ENCODE measurements at places on chromosomes 5 and 9.

GRCh38 chr5:162990856-162991497 is 446.4 kb upstream of the CCNG1 start:
- DNase-seq: no peak

DNA sequence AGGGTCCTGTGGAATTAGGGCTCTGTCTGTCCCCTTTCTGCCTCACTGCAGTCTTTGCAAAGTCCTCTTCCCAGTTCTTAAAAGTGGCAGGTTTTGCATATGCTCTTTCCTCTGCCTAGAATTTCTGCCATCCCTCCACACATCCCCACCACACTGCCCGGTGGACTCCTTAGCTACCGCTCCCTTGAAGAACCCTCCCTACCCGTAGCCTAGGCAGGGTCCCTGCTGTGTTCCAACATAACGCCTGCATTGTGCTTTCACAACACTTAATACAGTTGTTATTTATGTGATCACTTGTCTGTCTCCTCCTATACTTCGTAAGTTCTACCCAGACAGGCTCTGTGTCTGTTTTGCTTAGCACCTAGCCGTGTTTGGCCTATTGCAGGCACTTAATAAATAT is 142.5 kb upstream of the DMRT1 start:
- no peak for DNase-seq

- DNase-seq: no peak
Observed at GRCh38 chr9:110068212-110068611, 139.7 kb downstream of the C9orf152 start.

DNA sequence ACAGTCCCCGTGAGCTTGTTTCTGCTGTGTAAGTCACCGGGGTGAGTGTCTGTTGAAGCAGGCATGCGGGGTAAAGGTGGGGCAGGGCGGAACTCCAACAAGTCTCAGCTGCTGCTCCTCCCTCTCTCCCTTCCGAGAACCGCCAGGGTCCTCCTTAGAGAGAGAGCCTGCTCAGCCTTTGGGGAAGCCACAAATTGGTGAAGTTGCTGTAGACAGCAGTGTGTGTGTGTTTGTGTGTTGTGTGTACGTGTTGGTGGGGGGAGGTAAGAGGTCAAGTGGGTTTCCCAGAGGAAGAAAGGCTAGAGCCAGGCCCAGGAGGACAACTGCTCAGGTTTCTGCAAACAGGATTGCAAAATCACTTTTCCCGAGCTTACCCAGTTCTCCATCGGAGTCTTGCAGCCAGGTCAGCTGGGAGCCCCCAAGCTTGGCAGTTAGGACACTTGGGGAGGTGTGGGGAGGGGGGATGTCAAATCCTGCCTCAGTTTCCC is 38.9 kb upstream of the DAB2IP start:
- DNase-seq: no peak

- no peak for DNase-seq
Observed at GRCh38 chr5:135328128-135328687, 70.8 kb downstream of the MACROH2A1 start.

DNA sequence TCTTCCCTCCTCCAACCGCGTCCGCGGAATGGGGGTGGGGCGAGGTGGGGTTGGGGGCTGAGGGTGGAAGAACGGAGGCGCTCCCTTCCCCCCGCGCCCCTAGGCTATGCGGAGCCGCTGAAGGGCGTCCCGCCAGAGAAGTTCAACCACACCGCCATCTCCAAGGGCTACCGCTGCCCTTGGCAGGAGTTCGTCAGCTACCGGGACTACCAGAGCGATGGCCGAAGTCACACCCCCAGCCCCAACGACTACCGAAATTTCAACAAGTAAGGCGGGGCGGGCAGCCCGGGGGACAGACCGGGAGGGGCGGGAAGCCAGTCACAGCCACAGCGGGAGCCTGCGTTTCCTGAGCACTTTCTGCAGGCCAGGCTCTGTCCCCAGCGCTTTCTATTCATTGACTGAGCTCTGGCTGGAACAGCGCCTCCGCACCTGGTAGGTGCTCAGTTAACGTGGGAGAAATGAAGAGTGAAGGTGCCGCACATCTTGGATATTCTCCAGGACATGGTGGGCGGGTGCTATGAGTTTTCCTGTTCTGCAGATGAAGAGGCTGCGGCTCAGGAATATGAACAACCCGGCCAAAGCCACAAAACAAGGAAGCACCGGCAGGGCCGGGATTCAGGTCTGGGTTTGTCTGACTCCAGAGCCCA is 11.3 kb downstream of the MYOZ3 start:
- DNase-seq: peak; percentile 64

DNA sequence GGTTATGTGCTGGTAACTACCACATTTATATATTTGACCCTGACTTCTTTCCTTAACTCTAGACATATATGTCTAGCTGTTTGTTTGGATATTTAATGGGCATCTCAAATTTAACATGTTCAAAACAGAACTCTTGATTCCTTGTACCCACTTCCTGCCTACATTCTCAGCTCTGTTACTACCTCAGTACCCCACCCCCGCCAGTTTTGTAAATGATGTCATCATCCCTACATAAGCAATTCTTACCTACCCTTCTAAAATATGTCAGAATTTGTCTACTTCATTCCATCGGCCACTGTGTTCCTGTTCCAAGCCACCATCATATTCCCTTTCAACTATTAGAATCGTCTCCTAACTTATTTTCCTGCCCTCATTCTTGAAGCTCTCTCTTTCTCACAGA is 4.8 kb downstream of the RAD50 start:
- DNase-seq: no peak

GRCh38 chr5:54956922-54957321 is 28.5 kb downstream of the ESM1 start:
- DNase-seq: no peak

- no peak for DNase-seq
Observed at GRCh38 chr9:110802416-110803035, 133.9 kb downstream of the MUSK start.

DNA sequence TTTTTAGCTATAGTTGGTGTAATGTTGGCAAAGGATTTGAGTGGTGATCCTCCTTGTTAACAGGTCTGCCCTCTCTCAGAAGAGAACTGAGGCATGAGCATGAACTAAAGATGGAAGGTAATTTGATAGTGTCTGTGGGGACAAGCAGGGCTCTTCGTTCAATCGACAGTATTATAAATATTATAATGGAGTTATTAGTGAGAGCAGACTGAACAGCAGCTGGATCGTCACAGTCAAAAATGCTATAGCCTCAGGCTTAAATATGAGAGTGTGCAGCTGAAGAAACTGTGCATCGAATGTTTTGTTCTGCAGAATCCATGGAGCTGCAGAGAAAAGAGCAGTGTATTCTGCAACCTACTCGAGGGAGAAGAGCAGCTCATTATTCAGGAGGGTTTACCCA is 757.3 kb downstream of the DNAH5 start:
- no peak for DNase-seq

GRCh38 chr9:98921732-98922131 is 22.0 kb upstream of the COL15A1 start:
- no peak for DNase-seq

DNA sequence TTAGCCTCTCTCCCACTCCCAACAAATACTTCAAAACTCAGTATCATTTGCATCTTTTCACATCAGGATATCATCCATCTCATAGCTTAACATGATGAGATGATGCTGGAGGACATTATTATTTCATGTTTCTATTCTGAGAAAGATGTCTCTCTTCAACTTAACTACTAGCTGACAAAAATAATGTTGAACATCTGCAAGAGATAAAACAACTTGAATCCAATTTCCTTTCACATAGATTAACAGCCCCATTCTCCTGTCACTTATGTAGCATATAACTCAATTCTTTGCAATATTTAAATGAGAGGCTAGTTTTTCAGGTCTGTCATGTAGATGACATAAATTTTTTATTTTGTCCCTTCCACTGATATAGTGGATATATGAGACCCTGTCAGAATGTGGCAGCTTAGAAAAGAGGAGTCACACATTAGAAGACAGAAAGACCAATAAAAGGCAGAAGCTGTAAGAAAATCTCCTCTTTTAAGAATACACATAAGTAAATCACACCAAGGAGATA is 239.2 kb upstream of the KIF2A start:
- no peak for DNase-seq

DNA sequence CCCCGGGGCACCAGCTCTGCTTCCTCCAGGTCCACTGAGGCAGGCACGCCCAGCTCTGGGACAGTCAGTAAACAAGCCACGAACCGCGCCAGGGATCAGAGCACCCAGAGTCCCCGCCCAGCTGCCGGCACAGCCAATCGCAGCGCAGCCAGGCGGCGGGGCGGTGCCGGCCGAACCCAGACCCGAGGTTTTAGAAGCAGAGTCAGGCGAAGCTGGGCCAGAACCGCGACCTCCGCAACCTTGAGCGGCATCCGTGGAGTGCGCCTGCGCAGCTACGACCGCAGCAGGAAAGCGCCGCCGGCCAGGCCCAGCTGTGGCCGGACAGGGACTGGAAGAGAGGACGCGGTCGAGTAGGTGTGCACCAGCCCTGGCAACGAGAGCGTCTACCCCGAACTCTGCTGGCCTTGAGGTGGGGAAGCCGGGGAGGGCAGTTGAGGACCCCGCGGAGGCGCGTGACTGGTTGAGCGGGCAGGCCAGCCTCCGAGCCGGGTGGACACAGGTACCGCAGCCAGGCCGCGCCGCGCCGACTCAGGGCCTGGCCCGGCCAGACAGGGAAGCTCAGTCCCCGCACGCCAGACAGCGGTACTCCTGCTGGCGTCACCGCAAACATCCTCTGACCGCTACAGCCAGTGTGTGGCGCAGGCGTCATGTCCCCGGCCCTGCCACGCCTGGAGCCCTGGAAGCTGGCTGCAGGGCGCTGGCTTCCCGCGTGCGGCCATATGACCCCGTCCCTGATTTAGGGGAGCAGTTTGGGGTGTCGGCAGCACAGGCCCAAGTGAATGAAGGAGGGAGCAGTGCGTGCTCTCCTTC is at the start of gene CTSL:
CTSL (plus strand) TSS at position 220 of the 810 bp plus-strand sequence. CDS start 1,485 bp downstream, outside the sequence.
- DNase-seq: peak; percentile 86

- DNase-seq: no peak
Observed at GRCh38 chr9:110744715-110745384, 76.3 kb downstream of the MUSK start.

DNA sequence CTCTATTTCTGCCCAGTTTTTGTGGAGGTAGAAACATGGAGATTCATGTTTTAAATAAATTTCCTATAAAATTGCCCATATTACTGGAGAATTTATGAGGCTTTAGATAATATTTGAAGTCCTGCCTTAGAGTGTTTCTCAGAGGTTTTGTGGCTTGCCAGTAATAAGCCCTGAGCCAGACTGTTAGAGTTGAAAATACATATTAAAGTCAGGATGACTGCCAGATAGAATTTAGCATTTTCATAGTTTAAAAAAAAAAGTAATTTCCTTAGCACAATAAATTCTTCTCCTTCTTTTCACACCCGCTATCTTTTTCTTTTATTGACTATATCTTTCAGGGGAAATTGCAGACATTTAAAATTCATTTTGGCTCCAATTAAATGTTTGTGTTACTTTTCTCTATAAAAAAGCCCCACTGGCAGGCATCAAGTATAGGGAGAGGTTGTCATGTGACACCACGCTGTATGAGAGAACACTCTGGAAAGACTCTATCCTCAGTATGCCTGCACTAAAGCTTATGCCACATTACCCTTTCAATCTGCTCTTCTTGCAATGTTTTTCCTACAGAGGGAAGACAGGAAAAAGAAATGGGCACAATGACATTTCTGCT is 135.2 kb downstream of the MPDZ start:
- no peak for DNase-seq

Data from nephron progenitor cell (in vitro differentiated cells).